ENCODE measurements at places on chromosomes 7 and 10.

DNA sequence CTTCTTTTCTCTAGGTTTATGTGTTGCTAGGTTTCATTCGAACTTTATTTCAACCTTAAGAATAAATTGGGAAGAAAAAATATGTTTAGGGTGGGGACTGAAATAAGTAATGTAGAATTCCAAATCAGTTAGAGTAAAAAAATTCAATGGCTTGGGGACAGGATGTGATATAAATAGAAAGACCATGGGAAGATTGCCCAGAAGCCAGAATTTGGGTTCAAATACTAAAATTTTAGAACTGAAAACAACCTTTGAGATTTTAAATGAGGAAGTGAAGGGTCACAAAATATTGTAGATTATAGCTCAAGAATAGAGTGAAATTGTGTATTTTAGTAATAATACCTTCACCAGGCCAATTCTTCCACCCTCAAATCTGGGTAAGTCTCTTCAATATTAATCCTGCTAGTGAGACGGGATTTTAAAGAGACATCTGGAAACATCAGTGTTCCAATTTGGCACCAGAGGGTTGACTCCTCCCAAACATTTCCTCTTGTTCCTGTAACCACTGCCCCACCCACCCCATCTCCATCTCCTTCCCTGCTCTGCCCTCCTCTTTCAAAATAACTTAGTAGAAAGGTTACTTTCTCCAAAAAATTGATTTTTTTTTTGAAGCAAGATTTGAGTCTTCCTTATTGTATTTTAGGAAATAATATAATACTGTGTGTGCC is 51.3 kb upstream of the FAM3C start:
- no peak for DNase-seq

- no peak for DNase-seq
Measured at GRCh38 chr10:48751730-48752129, 67.1 kb downstream of the WDFY4 start.

DNA sequence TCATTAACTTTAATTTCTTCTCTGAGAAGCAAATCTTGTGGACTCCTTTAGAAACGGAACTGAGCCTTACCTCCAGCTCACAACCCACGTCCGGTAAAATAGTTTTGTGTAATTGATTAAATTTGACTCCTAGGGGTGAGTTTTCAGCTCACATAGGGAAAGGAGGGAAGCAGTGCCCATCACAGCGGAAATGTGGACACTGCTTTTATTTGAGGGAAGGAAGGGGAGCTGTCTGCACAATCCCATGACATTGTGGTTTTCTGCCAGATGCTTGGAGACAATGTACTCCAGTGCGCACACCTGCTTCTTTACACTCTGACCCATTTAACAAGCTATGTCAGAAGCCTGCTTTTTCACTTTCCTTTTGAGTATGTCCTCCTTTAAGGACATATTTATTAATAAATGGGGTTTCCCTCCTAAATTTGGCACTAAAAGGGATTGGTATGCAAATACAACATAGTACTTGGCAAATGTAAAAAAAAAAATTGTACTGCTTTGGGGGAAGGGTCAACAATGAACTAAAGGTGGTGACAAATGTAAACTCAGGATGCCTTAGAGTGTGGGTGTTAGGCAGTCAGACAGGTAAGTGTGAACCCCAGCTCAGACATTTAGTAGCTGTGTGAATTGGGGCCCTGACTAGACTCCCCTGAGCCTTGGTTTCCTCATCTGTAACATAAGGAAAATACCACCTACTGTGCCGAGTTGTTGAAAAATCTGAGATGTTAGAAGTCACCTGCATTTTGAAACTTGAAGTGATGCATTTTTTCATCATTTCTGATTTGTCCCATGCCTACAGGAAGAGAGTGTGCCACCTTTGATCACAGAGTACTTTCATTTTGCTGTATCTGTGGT is 90.2 kb upstream of the KLF6 start:
- DNase-seq = no peak

DNA sequence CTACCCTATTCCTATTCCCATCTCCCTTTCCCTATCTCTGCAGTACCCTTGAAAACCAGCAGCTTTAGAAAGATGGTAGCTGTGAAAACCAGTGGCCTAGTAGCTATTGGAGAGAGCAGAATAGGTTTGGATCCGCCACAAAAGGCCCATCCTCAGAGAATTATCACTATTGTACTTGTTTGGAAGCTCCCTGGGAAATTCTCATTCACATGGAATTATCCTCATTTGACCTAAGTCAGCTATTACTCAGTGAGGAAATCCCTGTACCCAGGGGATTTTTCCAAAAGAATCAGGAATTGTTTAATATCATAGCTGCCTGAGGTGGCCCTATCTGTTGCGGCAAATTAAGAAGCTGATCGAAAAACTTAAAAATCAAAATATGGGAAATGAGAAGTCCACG is 51.6 kb downstream of the DGKI start:
- DNase-seq = no peak

- DNase-seq = no peak
Measured at GRCh38 chr7:73717025-73717807, 2.3 kb downstream of the STX1A start.
